CD4-positive, alpha-beta T cell treated with Interleukin-1 beta for 1 hour (primary cell): ENCODE measurements at places on chromosomes 3 and 15.

DNA sequence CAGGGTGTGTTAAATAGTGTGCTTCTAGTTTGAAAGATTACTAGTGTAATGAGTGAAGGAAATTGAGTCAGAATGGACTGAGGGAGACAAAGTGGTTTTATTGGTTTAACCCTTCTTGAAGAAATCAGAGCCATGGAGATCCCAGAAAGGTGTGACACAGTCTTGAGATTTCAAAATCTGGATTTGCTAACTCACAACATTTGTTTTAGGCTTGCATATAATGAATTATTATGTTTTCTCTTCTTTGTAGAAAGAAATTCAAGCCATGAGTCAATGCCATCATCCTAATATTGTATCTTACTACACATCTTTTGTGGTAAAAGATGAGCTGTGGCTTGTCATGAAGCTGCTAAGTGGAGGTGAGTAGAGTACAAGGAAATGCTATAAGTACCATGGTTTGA, 25.1 kb downstream of the OXSR1 start:
- DNase-seq: no peak

DNA sequence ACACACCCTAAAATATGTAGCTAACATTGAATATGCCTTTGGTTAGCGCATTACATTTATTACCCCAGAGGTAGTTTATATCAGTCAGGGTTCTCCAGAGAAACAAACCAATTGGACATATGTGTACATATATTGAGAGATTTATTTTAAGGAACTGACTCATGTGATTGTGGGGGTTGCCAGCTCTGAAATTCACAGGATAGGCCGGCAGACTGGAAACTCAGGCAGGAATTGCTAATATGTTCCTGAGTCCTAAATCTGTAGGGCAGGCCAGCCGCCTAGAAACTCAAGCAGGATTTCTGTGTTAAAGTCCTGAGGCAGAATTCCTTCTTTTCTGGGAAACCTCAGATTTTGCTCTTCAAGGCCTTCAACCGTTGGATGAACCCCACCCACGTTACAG, 189.7 kb downstream of the CDIN1 start:
- DNase-seq: no peak

GRCh38 chr3:195005759-195006510, 265.0 kb downstream of the XXYLT1 start:
- DNase-seq: no peak

DNA sequence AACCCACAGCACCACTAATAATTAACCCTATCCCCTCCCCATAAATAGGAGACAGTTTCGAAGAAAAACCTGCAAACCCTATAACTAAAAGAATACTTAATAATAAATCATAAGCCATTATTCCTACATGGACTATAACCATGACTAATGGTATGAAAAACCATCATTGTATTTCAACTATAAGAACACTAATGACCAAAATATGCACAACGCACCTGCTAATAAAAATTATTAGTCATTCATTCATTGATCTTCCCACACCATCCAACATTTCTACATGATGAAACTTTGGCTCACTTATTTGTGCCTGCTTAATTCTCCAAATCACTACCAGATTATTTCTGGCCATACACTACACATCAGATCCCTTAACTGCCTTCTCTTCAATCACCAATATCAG, 16.6 kb downstream of the AQP9 start:
- DNase-seq: no peak

DNA sequence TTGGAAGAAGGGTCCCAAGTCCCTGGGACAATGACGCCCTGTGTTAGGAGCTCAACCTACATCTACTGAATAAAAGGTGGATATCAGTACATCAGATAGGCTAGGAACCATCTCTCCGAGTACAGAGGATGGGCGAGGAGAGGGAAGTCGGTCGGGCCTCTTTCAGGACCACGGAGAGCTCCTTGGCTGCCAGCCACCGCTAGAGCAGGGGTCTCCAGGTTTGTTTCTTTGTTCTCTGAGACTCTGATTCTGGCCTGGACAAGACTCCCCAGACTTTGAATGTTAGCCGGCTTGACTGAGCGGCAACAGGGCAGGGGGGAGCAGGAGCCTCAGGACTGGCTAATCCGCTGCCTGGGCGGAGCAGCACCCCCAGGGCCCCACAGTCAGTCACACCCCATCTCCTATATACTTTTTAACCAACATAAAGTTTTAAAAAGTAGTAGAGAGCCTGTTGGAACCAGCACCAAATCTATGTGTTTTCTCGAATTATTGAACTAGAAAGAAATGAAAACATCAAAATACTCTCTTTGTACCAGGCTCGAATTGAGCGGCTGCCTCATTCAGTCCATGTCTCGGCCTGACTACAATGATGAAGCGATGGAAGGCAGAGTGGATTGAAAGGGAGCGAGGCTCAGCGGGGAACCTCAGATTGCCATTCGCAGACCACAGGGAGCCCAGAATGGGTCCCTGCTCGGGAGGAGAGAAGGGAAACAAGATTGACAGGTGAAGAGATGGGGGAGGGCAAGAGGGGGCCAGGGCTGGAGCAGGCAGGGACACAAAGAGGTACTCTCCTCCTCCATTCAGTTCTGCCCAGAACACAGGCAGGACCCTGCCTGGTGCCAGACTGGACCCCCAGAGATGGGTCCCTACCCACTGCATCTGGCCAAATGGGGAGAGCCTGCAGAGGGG, 131.6 kb downstream of the TPRA1 start:
- no peak for DNase-seq
